ENCODE measurements at places on chromosomes 3 and 15. TPM values are rescaled to one million over a fixed set of nuclear protein-coding genes. Genes with fewer than 3 reads are reported as not detected.
A peak's percentile ranks its signal among the peaks of the same experiment; 100 is the strongest.

Gene DAZL
- not detected for total RNA-seq

Gene ENTPD3
- 0.15 TPM for total RNA-seq

Gene ETV5
- total RNA-seq, result 6.9 TPM

Gene TM4SF18
- 10.3 TPM for total RNA-seq

Gene MRPL46
- total RNA-seq, result 87.4 TPM

Gene HRG
- not detected for total RNA-seq

Gene PXYLP1
- 16.0 TPM for total RNA-seq

Gene EFCAB12
- total RNA-seq, result not detected

Gene RNU6-1
- not detected for total RNA-seq

Gene C3orf20
- not detected for total RNA-seq

Gene C3orf85
- not detected for total RNA-seq

Gene RETNLB
- total RNA-seq, result not detected

Gene NEO1
- total RNA-seq, result 13.3 TPM

Gene GDPGP1
- total RNA-seq, result 11.4 TPM

- no peak for DNase-seq
Measured at GRCh38 chr3:87052499-87053260, 61.7 kb upstream of the VGLL3 start.

DNA sequence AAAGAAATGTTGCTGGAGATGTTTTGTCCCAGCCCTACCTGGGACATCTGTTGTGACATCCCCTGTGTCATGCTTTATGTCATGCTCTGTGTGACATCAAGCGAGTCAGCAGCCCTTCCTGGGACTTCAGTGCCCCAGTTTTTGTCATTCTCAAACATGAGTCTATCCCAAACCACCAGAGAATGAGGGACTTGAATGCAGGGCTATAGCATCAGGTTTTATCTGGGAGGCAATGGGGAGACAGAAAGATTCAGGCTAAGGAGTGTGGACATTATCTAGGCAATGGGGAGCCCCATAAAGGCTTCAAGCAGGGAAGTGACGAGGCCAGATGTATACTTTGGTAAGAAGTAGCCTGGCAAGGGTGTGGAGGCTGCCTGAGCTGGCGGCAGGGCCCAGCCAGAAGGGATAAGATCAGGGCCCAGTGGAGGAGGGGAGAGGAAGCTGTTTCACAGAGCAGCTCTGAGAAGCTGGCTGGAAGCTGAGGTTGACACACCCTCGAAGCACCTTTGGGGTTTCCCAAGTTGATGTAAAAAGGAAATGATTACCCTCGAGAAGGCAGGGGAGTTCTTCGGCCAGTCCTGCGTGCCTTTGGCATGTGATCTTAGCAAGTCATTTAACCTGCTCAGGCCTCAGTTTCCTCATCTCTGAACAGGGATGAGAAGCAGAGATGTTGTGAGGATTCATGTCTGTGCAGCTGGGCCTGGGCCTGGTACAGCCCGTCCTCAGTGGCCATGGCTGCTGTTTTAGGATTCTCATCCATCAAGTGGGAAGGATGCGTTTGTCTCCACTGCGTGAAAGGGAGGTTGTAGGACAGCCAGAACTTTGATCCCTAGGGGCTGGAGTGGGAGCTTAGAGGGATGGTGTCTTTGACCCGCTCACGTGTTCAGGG is 34.3 kb downstream of the IRAK2 start:
- no peak for DNase-seq

DNA sequence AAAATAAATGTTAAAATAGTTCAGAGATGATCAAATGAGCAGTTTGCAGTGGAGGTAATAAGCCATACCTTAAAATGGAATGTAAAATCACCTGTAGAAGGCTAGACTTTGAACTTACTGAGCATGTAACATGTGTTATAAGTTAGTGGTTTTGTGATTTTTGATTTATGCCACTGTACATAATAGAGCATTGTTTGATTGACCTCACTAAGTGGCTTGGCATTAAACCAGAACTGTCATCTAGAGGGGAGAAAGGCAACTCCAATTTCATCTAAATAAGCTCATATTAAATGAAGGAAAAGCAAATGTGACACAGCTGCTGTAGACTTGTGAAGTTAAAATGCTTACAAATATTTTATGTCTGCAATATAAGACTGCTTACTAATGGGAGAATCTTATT is 387.9 kb downstream of the ZIC1 start:
- DNase-seq, result no peak

GRCh38 chr3:149455366-149455765 is 19.1 kb upstream of the TM4SF4 start:
- DNase-seq, result no peak

DNA sequence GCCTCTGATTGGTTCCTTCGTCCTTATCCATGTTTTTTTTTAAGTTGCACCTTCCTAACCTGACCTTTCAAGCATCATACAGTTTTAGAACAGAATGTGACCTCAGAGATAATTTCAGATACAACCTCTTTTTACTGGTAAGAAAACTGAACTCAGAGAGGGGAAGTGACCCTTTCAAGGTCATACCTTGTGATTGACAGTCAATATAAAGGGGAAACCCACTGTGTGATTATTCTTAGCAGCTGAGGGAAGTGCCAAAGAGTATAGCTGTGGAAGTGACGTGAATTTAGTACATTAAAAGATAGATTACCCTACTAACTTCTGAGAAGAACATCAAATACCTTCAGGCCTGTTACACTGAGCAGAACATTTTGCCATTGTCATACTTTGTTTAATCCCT is 319.4 kb downstream of the NEK10 start:
- DNase-seq, result no peak

- no peak for DNase-seq
Measured at GRCh38 chr3:170360466-170360865, 3.0 kb downstream of the SKIL start.

DNA sequence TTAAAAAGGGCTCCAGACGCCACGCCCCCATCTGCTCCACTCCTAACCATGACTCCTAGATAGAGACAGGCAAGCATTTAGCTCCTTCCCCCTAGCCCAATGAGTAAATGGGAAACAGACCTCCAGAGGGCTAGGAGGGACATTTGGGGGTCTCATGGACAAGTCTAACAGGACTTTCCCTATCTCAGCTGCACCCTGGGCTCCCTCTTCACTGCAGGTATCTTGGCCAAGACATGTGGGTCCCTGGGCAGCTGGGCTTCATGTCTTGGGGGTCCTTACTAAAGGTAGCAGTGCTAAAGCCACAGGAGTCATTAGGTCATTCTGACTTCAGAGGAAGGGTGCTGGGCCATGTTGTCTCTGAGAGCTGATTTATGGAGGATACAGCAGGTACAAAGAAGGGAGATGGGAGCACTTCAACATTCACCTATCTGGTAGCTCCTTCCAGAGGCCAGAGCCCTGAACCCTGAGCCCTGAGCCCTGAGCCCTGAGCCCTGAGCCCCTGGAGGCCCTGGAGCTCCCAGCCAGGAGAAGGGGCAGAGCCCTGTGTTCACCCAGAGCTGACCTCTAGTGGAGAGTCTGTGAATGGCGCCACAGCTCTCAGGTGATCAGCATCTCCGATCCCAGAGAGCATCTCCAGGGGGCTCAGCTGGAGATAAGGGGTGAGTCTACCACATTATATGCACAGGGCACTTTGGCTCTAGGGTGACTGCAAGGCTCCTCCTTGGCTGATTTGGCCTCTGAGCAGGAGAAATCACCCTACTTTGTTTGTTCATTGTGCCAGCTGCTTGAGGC is 40.1 kb upstream of the EPHB1 start:
- DNase-seq, result peak; percentile 29

GRCh38 chr15:52537459-52537858 is 8.8 kb upstream of the MYO5A start:
- no peak for DNase-seq

GRCh38 chr3:24375947-24376384 is 118.7 kb downstream of the THRB start:
- no peak for DNase-seq

DNA sequence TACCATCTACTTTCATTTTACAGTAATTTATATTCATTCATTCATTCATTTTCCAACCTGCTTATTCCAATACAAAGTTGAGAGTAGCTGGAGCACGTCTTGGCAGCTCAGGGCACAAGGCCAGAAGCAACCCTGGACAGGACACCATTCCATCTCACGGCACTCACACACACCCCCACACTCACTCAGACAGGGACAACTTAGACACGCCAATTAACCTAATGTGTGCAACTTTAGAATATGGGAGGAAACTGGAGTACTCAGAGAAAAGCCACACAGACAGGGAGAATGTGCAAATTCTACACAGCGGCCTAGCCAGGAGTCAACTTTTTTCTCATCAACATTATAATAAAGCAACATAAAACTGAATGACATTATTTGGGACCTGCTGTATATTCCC is 46.7 kb downstream of the IGF2BP2 start:
- no peak for DNase-seq

DNA sequence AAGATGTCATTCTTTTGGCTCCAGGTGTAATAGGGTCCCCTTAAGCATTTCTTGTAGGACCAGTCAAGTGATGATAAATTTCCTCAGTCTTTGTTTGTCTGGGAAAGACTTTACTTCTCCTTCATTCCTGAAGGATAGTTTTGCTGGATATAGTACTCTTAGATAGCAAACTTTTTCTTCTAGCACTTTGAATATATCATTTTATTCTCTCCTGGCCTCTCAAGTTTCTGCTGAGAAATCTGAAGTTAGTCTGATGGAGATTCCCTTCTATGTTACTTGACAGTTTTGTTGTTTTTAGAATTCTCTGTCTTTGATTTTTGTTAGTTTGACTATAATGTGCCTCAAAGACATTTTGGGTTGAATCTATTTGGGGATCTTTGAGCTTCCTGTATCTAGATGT is 181.2 kb upstream of the HES1 start:
- DNase-seq, result no peak

DNA sequence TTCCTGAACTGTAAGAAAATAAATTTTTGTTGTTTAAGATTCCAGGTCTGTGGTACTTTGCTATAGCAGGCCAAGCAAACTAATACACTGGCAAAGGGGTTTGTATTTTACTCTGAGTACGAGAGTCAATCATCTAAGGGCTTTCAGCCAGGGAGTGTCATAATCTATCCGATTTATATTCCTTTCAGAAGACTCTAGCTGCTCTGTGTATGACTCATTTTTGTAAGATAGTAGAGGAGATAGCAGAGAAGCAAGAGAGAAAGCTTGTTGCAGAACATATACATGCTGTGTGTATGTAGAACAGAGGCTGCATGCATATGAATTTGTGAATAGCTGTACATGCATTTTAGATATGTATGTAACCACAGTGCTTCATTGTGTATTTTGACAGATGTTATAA is 577.9 kb upstream of the EPHA6 start:
- no peak for DNase-seq

DNA sequence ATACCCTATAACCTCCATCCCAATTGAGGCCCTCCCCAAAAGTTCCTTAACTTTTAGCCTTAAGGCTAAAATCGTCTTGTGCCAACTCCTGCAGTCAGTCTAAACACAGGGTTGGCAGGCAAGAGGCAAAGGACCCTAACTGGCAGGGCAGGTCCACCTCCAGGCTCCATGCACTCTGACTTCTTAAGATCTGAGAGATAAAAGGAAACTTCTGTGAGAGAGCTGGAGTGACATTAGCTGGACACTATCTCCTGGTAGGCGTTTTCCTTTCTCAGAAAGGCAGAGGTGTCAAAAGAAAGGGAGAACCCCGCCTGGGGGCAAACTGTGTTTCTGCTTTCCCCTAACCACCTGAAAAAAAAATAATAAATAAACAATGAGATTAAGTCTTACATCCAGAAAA is 3.6 kb downstream of the CHSY1 start:
- no peak for DNase-seq

DNA sequence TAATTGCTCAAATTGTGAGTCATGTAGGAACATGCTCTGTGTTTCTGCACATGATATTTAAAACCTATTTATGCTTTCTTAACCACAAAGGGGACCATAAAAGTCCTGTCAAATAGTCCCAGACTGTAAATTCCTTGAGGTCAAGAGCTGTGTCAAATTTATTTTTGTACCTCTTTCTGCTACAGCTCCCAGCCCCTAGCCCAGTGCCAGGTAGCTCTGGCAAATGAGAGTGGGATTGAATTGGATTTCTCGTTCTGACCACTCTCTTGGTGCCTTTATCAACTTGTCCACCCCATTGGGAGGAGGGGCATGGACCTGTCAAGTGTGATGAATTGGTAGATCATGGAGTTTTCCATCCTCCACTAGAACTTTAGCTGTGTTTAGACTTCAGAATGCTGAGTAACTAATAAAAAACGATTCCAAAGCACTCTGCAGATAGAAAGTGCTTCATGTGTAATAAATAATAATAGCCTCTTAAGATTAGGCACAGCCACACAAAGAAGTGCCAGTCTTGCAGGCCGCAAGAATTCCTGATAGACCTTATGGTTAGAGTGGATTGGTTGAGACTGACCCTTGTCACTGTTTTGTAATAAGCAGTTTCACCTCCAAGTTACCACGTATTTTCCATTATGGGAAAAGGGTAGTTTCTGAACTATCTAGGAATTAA is 120.4 kb downstream of the LPP start:
- DNase-seq, result no peak

- DNase-seq, result no peak
Measured at GRCh38 chr3:3194861-3195260, 15.4 kb upstream of the CRBN start.

DNA sequence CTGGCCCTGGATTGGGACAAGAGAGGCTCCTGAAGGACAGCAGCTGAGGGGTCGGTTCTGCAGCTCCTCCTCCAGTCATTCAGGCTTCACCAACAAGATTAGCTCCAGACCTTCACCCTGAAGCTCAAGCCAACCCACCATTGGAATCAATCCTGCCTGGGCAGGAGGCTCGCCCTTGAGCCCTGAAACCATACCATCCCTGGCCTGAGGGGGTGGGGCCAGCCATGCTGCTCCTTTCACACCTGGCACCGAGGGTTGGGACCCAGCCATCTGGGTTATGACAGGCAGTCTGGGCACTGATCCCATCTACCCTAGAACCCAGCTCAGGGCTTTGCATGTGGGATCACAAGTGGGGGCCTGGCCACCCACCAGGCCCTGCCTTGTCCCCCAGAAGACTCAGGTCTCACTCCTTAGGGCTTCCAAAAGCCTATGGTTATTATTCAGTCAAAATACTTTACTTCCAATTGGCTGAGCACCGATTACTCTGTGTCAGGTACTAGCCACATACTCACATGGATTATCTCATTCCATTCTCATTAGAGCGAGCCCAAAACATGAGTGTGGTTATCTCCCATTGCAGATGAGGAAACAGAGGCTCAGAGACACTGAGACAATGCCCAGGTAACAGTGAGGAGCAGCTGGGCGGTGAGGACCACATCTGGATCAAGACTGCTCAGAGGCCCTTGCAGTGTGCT is 3.1 kb downstream of the ABHD14B start:
- DNase-seq, result no peak

GRCh38 chr15:39192979-39193560 is 387.8 kb upstream of the THBS1 start:
- no peak for DNase-seq

DNA sequence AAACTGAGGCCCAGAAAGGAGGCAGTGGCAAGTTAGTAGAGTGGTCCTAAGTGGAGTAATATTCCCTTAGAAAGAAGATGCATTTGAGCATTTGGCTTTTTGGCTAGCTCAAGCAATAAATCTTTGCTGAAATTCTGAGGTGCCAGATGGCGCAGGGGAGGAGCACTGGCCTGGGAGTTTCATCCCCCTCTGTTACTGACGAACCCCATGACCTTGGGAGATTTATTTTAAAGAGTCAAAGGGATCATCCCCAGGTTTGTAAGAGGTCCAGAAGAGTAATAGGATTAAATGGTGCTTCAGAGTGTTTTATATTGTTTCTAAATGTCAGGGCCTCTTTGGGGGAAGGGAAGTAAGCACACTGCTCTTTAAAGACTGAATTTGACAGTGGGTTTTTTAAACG is 85.1 kb upstream of the PIAS1 start:
- DNase-seq, result no peak

- no peak for DNase-seq
Measured at GRCh38 chr3:18396428-18396827, 28.7 kb downstream of the SATB1 start.
